ENCODE measurements at places on chromosomes 13 and 19. TPM values are rescaled to one million over a fixed set of nuclear protein-coding genes. Genes with fewer than 3 reads are reported as not detected.

The DIRAS1 gene
- polyA plus RNA-seq = 9.0 TPM

The APLP1 gene
- 66.7 TPM for polyA plus RNA-seq

The FAM83E gene
- not detected for polyA plus RNA-seq

The KDELR1 gene
- polyA plus RNA-seq = 138 TPM

The C19orf85 gene
- not detected for polyA plus RNA-seq

The SHC2 gene
- polyA plus RNA-seq = 0.80 TPM

The MYH14 gene
- 0.02 TPM for polyA plus RNA-seq

The TMEM145 gene
- 0.37 TPM for polyA plus RNA-seq

The STOML3 gene
- polyA plus RNA-seq = not detected
